Gastroesophageal sphincter (tissue), 4 donors: ENCODE measurements at places on chromosomes 5 and 9.

DNA sequence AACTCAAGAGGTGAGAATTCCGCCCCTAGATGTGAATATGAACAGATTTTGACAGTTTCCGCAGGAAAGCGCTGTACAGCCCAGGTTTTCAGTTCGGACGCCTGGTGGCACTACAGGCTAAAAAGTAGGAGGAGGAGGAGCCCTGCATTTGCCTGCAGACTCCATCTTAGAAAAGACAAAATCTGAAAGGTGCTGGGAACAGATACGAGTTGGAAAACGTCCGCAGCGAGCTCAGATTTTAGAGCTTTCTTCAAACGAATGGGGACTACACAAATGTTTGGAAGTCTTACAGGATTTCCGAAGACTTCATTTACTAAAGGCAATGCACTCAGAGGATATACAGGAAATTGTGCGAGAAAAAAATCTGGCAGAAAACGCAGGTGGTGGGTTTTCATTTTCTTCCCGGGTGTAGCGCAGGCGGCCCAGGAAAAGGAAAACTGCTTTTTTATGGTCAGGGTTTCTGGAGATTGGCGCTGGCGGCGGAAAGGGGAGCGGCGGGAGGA, 9.9 kb upstream of the PCDHB2 start:
- peak; percentile 62 for ATAC-seq

DNA sequence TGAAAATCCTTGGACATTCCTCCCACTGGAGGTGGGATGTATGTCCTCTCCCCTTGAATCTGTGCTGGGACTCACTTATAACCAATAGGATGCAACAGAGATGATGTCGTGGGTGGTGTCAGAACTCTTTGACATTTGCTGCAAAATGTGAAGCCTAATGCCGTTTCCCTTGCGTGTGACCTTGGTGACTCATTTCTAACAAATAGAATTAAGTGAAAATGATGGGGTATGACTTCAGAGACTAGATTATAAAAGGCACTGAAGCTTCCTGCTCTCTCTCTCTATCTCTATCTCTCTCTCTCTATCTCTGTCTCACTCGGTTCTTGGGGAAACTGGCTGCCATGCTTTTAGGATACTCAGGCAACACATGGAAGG, 126.1 kb upstream of the STC2 start:
- no peak for ATAC-seq

DNA sequence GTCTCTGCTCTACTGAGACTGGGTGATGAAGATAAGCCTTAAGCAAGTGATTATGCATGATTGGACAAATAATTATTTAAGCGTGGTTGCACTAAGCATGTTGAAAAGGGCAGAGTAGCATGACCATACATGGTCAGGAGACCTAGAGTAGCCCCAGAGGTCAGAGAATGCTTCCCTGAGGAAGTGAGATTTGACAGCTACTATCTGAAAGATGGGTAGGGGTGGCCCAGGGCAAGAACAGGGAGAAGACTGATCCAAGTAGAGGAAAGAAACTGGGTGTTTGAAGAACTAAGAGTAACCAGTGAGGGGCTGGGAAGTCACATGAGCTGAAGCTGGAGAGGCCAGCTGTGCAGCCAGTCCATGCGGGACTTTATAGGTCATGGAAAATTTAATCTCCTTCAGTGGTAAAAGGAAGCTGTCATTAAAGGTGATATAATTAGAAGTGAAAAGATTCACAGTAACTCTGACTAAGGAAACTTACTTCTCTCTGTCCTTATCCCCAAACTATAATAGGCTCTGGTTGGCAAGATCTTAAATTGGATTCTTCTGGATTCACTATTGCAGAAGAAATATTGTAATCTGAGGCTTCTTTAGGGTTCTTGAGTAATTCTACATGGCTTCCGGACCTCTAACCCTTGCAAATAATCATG, 35.2 kb downstream of the YIPF5 start:
- no peak for ATAC-seq

- no peak for ATAC-seq
Observed at GRCh38 chr5:2355859-2356258, 395.6 kb downstream of the IRX2 start.

DNA sequence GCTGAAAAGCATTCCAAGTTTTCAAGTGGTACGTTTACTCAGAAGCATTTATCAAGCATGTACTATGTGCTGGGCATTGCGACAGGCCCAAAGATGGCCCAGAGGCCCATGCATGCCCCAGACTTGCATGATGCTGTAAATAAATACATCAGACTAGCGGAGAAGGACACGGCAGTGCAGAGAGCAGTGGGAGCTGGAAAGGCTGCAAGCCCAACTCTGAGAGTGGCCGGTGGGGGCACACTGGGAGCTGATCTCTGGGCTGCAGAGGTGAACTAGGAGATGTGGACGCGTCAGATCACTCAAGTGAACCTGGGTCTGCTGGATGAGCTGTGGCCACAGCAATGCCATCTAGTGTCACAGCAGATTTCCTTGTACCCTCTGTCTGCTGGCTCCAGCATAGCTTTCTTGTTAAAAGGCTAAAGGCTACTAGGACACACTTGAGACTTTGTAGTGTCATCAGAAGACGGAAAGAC, 246.9 kb downstream of the FANCC start:
- ATAC-seq = no peak

DNA sequence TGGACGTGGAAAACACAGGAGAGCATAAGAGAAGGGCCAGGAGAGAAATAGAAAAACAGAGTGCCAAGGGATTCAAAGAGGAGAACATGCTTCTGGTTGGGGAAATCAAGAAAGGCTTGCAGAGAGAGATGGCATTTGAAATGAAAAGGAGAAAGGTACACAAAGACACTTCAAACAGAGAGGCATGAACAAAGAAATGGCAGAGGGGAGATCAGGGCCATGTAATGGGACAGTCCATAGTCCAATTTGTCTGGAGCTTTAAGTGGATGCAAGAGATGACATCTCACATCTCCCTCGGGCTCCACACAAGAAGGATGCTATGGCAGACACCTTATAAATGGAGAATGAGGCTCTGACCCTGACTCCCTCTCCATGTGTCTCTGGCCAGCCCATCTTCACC, 331.1 kb downstream of the MLLT3 start:
- no peak for ATAC-seq

GRCh38 chr5:34717426-34718327, 61.5 kb downstream of the RAI14 start:
- peak; percentile 73 for ATAC-seq

DNA sequence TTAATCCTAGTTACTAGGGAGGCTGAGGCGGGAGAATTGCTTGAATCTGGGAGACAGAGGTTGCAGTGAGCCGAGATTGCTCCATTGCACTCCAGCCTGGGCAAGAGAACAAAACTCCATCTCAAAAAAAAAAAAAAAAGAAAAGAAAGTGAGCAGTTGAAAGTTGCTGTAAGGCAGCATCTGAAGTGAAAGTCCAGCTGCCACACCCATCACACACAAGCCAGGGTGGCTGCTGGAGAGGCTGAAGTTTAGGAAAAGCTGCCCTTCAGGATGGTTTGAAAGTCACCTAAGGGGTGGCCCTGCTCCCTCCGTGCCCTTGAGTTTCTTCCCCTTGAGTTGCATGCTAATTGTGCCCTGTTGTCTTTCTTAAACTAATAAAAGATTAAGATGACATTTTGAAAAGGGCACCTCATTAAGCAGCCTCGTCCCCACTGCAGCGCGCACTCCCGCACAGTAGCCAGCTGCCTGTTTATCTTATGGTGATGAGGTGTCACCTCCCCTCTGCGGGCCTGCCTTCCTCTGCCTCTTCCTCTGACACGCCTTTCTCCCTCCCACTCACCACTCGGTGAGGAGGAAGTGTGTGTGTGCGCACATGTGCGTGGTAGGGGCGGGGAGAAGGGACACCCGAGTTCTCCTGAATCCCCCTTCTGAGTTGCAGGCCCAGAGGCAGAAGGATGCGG, 104.2 kb upstream of the PANK3 start:
- no peak for ATAC-seq

- peak; percentile 56 for ATAC-seq
Observed at GRCh38 chr5:36444582-36445418, 143.1 kb upstream of the RANBP3L start.

GRCh38 chr5:118060833-118061232, 927.5 kb downstream of the DTWD2 start:
- ATAC-seq = no peak

DNA sequence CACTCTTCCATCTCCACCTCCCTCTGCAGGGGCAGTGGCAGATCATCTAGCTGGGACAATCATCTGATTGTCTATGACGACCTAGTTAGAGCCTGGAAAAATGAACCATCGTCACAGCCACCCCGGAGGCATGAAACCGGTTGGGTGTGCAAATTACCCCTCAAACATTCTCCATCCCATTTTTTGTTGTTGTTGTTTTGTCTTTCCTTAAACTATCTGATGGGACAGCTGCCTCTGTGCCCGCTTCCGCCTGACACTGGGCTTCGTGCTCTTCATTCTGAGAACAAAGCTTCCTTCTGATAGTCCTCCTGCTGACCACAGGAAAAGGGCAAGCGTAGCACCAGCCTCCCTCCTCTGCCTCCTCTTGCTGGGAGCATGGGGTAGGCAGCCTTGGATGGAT, 7.0 kb upstream of the NDST1 start:
- ATAC-seq = no peak

DNA sequence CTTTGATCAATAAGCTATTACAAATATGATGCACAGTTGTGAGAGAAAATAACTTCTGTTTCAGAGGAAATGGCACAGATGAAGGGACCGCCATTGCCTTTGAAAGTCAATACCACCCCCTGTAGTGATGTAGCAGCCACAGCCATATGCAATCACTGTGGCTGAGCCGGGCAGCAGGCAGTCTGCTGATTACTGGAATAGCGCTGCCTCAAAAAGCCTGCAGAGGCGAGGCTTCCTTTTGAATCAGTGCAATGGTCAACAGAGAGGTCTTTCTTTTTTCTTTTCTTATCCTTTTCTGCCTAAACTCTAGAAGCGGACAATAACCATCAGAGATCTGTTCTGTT, 265.1 kb upstream of the TAS2R1 start:
- ATAC-seq = no peak

- ATAC-seq = no peak
Observed at GRCh38 chr5:53416144-53416738, 64.2 kb upstream of the FST start.

DNA sequence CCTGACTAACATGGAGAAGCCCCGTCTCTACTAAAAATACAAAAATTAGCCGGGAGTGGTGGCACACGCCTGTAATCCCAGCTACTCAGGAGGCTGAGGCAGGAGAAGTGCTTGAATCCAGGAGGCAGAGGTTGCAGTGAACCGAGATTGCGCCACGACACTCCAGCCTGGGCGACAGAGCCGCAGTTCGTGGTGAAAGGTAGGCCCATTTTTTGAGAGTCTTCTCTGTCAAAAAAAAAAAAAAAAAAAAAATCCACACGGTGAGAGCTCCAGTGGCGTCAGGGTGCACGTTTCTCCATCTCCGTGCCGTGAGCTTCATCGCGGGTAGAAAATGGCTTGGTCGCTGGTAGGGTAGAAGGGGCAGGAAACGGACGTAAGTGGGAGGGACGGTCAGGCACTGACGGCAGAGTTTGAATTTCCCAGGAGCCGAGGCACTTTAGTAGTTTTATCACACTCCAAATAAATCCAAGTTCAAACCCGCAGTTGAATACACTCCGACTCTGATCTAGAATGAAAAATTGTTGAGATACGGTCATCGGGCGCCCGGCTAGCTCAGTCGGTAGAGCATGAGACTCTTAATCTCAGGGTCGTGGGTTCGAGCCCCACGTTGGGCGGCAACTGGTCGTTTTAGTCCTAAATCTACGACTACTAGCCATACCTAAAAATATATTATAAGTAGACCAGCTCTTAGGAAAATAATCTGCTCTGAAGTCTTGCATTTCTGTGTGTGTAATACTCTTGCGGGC, 2.4 kb upstream of the TRIM7 start:
- peak; percentile 56 for ATAC-seq

DNA sequence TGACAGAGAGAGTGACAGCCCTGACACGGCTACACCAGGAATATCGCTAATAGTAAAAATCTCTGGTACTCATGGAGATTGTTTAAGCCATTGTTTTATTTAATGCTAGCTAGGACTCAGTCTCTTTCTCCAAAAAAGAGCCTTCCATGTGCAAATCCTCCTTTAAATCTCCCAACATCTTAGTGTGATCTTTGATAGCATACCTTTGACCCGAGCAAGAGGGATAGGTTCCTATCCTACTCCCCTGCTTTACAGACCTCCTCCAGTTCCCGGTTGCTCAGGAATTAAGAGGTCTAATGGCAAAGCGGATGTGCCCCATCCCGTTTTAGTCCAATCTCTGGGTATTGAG, 663 bp upstream of the FRMD3 start:
- no peak for ATAC-seq

GRCh38 chr9:91992461-91993041, 42.5 kb upstream of the ROR2 start:
- no peak for ATAC-seq

DNA sequence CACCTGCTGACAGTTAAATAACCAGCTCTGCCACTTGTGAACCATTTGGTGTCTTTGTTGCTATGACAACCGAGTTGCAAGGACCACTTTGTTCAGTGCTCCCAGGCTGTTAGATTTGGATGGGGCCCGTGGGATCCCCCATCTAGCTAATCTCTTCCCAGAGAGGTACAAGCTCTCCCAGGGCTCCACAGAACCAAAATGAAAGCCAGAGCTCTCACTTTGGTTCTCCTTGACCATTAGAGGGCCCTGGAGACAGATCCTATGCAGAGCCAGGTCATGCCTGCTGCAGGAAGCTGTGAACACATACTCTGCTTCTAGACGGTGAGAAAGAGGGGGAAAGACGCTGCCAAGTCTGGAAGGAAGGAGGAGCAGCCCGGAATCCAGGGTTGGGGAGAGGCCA, 224.6 kb downstream of the GABBR2 start:
- no peak for ATAC-seq

- no peak for ATAC-seq
Observed at GRCh38 chr5:859391-859790, 8.6 kb upstream of the ZDHHC11 start.

GRCh38 chr5:174155706-174156105, 110.2 kb downstream of the NSG2 start:
- ATAC-seq = no peak

- no peak for ATAC-seq
Observed at GRCh38 chr5:79173626-79174025, 62.0 kb downstream of the BHMT start.

- ATAC-seq = no peak
Observed at GRCh38 chr5:6572086-6572824, 60.6 kb downstream of the NSUN2 start.

GRCh38 chr5:154811653-154812465, 38.5 kb downstream of the FAXDC2 start:
- ATAC-seq = peak; percentile 64

DNA sequence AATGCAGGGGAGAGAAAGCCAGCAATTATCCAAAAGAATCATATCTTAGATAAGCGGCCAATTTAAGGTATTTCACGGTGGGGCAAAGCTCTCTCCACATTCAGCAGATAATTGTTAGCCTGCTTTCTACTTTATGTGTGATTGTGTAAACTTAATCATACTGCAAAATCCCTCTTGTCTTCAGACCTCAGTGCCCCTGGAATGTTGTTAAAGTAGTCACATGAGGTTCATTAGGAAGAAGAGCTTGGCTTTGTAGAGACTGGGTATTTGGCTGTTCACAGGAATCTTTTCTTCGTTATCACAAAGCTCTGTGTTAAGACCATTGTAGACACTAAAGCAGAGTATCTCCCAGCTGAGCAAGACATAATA, 127.0 kb downstream of the RFK start:
- no peak for ATAC-seq
